Diencephalon (tissue), 1 donor: ENCODE measurements at places on chromosomes 4 and X. TPM values are rescaled to one million over a fixed set of nuclear protein-coding genes. Genes with fewer than 3 reads are reported as not detected.

NDP gene
- total RNA-seq, result 12.9 TPM

VCX2 gene
- total RNA-seq, result not detected

CT45A5 gene
- 0.46 TPM for total RNA-seq

ATP1B4 gene
- not detected for total RNA-seq

RHOXF1 gene
- not detected for total RNA-seq

TMPRSS11B gene
- total RNA-seq, result not detected

CENPI gene
- 10.1 TPM for total RNA-seq

NPY1R gene
- 19.8 TPM for total RNA-seq

ADAM29 gene
- 1.4 TPM for total RNA-seq

TRPC3 gene
- 14.5 TPM for total RNA-seq

TECRL gene
- total RNA-seq, result 1.2 TPM

CFAP99 gene
- 0.69 TPM for total RNA-seq
